Skin of body (tissue), 3 donors: ENCODE measurements at places on chromosomes 2 and 18. TPM values are rescaled to one million over a fixed set of nuclear protein-coding genes. Genes with fewer than 3 reads are reported as not detected.

Gene C2orf66
- total RNA-seq = 0.69 TPM

Gene UCN
- total RNA-seq = 0.30 TPM

Gene TRIB2
- total RNA-seq = 19.0 TPM

Gene BOLL
- 0.10 TPM for total RNA-seq

Gene CASP10
- total RNA-seq = 11.7 TPM

DNA sequence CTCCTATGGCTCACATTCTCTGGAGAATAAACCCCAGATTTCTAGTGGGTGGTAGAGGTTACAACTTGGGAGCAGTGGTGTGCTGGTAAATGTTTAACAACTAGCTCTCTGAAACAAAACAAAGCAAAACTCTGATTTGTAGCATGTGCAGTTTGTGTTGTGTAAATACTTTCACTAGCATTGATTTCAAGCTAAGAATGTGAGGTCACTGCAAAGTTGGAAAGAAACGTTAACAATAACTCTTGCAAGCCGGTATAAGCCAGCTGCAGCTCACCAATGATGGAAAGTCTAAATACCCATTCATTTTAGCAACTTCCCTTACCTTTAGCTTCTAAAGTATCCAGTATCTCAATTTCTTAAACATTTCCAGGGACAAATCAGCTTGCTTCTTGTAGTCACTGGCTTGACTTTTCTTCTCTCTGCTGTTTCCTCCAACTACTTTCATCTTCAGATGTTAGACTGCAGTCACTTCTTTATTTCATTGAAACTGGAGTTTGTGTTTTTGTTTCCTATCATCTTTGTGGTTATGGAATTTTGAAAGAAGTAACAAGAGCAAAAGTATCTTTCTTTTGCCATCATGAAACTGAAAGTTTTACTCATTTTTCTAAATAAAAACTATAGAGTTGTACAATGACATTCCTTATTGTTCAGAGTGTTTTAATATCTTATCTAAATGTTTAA lies 140.2 kb downstream of the PLCL1 start:
- no peak for DNase-seq

DNA sequence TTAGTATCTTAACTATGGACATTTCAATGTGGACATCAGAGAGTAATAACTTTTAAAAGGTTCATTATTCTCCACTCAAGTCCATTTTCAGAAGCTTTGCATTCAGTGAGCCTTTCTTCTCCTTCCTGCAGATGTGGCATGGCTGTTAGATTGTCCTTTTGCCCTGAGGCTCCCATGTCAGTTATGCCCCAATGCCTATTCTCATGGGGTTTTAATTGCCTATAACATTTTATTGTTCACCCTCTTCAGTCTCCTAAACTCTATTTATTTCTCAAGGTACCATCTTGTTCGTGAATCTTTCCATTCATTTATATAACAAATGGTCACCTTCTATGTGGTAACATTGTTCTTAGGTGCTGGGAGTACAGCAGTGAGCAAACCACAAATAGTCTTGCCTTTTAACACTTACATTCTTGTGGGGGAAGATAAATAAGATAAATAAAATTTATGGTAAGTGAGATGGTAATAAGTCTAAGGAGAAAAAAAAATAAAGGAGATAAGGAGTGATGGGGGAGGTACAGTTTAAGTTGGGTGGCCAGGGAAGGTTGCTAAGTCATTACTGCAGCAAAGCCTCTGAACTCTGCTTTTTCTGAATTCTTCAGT lies 277.9 kb upstream of the SIX3 start:
- DNase-seq = no peak

DNA sequence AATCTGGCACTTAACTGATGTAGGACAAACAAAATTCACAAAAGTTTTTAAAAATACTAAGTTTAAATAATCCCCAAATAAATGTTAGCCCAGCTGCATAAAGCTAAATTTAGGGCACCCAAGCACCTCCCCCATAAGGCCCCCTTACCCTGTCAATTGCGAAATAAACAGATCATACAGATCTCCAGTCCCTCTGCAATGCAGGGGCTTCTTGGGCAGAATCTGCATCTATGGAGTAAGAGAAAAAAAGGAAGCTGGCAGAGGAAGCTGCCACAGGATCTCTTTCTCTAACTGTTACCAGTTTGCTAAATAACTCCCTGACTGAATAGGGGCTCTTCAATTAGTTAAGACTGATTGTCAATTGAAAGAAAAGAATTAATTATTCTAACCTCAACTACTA lies 117.7 kb downstream of the MEMO1 start:
- no peak for DNase-seq

- DNase-seq = no peak
These were observed 162.1 kb downstream of the CD8B2 start for GRCh38 chr2:106649306-106649705.

GRCh38 chr2:85678377-85678776 lies 10.4 kb upstream of the SFTPB start:
- no peak for DNase-seq

DNA sequence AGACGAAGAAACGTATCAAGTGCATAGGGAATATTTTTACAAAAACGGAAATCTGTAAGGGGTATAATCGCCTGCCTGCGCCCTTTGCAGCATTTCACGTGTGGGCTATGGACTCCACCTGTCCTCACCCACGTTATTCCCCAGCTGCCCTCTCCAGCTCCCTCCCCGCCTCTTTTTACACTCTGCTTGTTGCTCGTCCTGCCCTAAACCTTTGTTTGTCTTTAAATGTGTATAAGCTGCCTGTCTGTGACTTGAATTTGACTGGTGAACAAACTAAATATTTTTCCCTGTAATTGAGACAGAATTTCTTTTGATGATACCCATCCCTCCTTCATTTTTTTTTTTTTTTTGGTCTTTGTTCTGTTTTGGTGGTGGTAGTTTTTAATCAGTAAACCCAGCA lies 169.4 kb upstream of the SIX3 start:
- DNase-seq = no peak

DNA sequence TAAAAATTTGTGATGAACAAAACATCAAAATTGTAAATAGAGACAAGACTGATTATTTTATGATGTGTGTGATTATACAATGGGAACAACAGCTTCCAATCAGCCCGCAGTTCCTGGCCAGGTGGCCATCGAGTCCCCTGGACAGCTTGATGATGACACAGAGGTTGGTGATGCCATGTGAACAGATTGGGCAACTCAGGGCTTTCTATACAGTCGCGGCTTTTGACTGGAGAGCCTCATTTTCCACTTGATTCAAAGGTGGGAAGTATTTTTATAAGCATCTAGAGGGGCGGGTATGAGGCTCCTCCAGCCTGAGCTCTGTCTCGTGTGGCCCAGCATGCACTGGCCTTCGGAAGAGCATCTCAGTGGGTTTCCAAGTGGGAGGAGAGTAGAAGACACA lies 14.9 kb upstream of the HPCAL1 start:
- no peak for DNase-seq

DNA sequence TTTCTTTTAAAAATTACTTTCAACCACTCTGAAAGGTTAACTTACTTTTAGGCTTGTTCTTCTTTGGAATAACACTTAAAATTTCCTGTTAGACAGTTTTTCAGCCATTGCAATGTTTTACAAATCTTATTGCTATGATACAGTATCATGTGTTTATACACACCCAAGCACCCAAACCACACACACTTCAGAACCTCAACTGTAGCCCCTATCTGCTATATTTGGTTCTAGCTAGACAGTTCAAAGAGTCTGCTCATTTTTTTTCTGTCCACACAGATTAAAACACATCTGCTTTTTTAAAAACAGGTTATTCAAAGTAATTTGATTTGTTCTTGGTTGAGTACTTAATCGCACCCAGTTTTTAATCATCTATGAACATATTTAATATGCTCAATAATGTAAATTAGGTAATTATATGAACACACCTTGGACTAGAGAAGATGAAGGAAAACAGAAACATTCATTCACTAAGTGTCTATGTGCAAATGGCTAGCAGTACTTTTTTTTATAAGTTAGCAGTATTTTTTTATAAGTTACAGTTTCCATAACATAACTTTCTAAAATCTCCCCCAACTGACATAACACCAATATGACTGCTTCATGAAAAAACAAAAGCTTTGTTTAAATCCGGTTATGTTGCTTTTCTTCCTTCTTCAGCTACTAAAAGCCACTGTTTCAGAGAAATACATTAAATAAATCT lies 17.6 kb downstream of the FBXO11 start:
- no peak for DNase-seq

DNA sequence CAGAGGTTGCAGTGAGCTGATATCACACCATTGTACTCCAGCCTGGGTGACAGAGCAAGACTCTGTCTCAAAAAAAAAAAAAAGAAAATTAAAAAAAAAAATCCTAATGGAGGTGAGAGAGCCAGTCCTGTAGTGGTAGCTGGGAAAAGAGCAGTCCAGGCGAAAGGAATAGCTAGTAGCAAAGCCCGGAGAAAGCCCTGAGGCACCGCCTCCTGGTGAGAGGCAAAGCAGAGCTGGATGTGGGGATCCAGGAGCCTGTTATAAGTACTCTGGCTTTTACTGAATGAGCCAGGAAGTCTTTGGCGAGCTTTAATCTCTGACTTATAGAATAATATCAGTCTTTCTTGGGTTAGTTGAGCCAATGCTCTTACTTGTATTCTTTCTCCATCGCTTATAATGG lies 6.6 kb upstream of the KLHL23 start:
- DNase-seq = no peak

GRCh38 chr2:10305715-10306114 lies 3.0 kb downstream of the HPCAL1 start:
- DNase-seq = no peak

DNA sequence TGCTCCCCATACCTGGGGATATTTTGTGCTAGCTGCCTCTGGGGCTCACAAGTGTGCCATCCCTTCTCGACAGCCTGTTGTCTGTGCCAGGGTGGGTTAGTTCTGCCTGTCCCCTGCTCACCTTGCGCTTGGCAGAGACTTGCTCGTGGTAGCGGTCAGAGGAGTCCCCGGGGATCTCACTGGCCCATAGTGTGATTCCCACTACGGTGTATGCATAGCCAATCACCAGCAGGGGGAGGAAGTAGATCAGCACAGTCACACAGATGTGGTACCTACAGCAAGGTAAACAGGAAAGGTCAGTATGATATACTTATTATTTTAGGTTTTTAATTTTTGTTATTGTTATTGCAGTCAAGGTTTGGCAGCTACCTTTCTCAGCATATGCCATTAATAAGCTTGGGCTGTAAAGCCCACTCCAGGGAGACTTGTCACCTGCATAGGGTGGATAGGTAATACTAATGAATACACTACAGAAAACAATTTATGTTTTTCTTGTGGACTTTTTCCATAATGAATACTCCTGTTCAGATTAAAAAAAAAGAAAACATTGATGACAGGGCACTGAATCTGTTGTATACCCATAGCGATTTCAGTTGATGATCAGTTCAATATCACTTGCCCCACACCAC lies 95.2 kb downstream of the POLE4 start:
- no peak for DNase-seq

DNA sequence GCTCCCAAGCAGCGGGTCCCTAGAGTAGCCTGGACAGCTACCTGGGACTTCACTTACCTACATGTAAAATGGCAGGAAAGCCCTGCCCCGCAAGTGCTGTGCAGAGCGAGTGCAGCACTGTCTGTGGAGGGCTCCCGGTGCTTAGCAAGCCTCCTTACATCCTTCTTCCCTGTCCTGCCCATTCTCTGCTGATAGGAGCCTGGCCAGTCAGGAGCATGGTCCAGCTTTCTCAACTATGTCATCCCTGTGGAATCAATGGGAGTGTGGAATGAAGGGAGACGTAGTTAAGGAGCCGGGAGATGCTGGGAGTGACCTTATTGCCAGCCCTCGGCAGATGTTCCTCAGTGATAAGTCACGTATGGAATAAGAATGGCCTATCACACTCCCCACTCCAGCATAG lies 661.9 kb upstream of the ID2 start:
- no peak for DNase-seq

DNA sequence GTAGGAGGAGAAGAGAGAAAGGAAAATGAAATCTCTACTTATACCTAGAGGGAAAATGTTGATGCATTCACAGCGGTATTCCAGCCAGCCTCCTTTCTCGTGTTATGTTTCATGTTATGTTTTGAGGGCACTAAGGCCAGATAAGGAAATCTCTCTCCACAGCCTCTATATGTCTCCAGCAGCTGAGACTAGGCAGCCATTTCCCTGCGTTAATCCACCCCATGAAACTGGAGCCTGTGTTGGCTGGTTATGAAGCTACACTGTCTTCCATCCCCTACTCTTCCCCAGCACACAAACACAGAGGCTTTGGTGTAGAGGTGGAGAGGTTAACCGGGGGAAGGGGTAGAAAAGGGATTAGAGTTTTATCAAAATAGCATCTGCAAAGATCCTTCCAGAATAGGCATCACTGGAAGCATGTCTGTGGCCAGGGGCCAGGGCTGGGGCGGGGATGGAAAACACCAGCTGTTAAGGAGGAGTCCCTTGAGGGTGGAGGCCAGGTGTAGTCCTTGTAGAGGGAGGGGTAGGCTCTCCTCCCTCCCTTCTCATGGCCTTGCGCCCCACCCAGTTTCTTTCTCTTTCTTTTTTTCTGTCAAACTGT lies 100.9 kb upstream of the TNP1 start:
- DNase-seq = no peak

- DNase-seq = no peak
These were observed 31.9 kb upstream of the CDH2 start for GRCh38 chr18:28208712-28209265.

DNA sequence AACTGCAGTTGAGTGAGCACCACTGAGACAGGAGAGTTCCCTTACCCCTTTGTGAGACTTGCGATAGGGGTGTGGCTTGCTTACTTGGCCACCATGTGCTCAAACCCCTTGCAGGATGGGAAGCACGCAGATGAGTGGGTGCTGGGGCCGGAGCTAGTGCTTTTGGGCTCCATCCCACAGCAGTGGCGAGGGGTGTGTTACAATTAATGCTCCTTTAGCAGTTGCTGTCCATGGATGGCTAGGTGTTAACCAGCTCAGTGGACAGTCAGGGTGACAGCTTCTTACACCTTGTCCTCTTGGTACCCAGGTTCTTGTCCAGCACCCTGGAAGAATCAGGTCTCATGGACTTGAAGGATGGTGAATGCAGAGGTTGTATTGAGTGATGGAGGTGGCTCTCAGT lies 103.9 kb downstream of the SH3RF3 start:
- DNase-seq = no peak

GRCh38 chr2:150619607-150620330 lies 132.3 kb upstream of the RND3 start:
- DNase-seq = peak; percentile 54

DNA sequence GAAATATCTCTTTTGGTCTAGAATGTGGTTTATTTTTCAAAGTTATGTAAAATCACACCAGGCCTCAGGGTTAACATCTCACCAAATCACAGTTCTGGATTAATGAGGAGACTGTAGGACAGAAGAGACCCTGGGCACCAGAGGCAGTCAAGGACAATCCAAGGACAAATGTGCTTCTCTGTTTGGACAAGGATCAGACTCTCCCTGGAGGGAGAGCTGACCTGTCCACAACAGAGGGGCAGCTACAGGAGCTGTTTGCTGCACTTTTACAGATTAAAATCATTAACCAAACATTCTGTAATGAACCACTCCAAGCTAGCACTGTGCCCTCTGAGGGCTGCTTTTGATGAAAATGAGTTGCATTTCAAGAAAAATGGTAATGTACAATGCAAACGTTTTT lies 690.6 kb upstream of the SLC8A1 start:
- no peak for DNase-seq

- no peak for DNase-seq
These were observed 1443.0 kb upstream of the LRRTM1 start for GRCh38 chr2:81747481-81748070.
